Activated B cell treated with CpG ODN at 0.5 μM for 24 hours (primary cell): ENCODE measurements at places on chromosomes 1 and 21. TPM values are rescaled to one million over a fixed set of nuclear protein-coding genes. Genes with fewer than 3 reads are reported as not detected.
A peak's percentile ranks its signal among the peaks of the same experiment; 100 is the strongest.

Gene KCNN3
- 0.44 and 1.1 TPM in 2 replicates for total RNA-seq

DNA sequence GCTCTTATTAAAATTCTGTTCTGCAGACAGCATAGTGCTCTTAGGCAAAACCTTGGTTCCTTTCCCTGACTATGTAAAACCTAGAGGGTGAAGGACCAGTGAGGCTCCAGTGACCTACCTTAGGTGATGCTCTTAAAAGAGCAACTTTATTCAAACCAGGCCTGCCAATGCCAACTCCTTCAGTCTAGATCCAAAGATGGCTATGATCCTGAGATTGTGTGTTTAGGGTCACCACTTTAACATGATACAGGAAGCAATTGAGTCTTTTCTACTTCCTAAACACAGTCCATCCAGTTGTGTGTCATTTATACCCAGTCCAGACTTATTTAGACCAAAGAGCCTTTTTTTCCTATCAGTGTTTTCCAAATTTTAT is 10.8 kb downstream of the MCL1 start:
- DNase-seq: no peak
- H3K4me3 ChIP-seq: peak overlapping the region; percentile 79
- peak overlapping the region; percentile 94 for H3K27ac ChIP-seq
- H3K4me1 ChIP-seq: peaks cover 97% of the 10 kb centered on the region

DNA sequence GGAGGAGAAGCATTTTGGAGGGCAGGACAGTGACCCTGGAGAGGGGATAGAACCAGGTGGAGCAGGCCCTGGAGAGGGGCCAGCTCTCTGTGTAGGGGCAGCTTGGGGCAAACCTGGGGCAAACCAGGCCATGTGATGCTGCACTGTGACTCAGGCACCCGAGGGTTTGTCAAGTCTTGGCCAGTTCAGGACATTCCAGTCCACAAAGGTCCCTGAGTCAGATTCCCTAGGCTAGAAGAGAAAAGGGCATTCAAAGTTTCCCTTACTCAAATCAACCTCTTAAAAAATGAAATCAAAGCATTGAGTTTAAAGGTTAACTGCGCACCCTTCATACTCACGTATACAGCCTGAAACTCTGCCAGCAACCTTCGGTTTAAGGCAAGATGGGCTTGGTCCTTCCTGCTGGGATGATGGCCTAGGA is 25.2 kb upstream of the PLA2G2C start:
- peaks cover 25% of the 10 kb centered on the region for H3K27me3 ChIP-seq
- H3K4me3 ChIP-seq: no peak overlapping the region
- H3K4me1 ChIP-seq: peaks cover 14% of the 10 kb centered on the region
- no peak for DNase-seq

DNA sequence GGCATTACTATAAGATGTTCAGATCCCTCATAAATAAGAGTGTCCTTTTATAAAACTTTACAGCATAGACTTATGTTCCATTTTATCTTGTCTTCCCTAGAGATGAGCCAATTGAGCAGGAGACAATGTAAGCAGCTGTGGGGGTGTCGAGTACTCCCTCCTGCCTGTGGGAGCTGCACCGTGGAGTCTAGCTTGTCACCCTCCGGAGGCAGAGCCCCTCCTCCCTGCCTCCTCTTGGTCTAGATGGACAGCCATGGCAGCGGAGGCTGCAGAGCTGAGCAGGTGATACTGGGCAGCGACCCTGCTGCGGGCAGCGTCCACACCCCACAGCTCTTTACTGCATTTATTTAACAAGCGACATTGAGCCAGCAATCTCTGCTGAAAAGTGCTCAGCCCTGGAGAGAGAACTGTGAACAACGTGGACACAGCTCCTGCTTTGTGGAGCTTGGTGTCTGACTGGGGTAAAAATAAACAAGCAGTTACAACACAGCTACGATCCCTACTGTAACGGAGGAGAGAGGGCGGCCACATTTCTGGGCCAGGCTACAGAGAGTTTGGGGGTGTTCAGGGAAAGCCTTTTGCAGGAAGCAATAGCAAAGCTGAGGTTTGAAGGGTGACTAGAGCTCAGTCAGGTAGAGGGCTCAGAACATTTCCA is 12.8 kb upstream of the KIF21B start:
- H3K4me1 ChIP-seq: no peaks in the 10 kb centered on the region
- no peak overlapping the region for H3K4me3 ChIP-seq
- H3K36me3 ChIP-seq: no peaks in the 10 kb centered on the region
- H3K27ac ChIP-seq: no peak overlapping the region
- no peak for DNase-seq

- no peaks in the 10 kb centered on the region for H3K36me3 ChIP-seq
- DNase-seq: no peak
- H3K4me1 ChIP-seq: no peaks in the 10 kb centered on the region
- no peak overlapping the region for H3K4me3 ChIP-seq
- H3K27me3 ChIP-seq: peaks cover 10% of the 10 kb centered on the region
These were observed 7.0 kb downstream of the TCHH start for GRCh38 chr1:152107984-152108881.

- no peak overlapping the region for H3K4me3 ChIP-seq
- peaks cover 5% of the 10 kb centered on the region for H3K4me1 ChIP-seq
- H3K27me3 ChIP-seq: no peaks in the 10 kb centered on the region
- H3K36me3 ChIP-seq: no peaks in the 10 kb centered on the region
- DNase-seq: no peak
These were observed 124.7 kb downstream of the TYW3 start for GRCh38 chr1:74857676-74858075.

Gene GPR157
- 6.2 and 7.0 TPM in 2 replicates for total RNA-seq

Gene CAMK1G
- not detected in 2 replicates for total RNA-seq

GRCh38 chr21:45544449-45545235 is 2.4 kb upstream of the SLC19A1 start:
- H3K27ac ChIP-seq: no peak overlapping the region
- DNase-seq: no peak
- no peak overlapping the region for H3K4me3 ChIP-seq
- H3K36me3 ChIP-seq: no peaks in the 10 kb centered on the region
- H3K27me3 ChIP-seq: no peaks in the 10 kb centered on the region
- peaks cover 12% of the 10 kb centered on the region for H3K4me1 ChIP-seq

Gene ZNF648
- not detected in 2 replicates for total RNA-seq

Gene NMNAT2
- not detected in 2 replicates for total RNA-seq

GRCh38 chr21:45855248-45855811 is 126.2 kb upstream of the COL6A1 start:
- DNase-seq: no peak
- H3K27me3 ChIP-seq: peaks cover 4% of the 10 kb centered on the region
- peaks cover 3% of the 10 kb centered on the region for H3K4me1 ChIP-seq
- no peaks in the 10 kb centered on the region for H3K36me3 ChIP-seq
- no peak overlapping the region for H3K27ac ChIP-seq
- H3K4me3 ChIP-seq: no peak overlapping the region

Gene C2CD4D
- 0.15 TPM in 1 of 2 replicates, not detected in the other for total RNA-seq

DNA sequence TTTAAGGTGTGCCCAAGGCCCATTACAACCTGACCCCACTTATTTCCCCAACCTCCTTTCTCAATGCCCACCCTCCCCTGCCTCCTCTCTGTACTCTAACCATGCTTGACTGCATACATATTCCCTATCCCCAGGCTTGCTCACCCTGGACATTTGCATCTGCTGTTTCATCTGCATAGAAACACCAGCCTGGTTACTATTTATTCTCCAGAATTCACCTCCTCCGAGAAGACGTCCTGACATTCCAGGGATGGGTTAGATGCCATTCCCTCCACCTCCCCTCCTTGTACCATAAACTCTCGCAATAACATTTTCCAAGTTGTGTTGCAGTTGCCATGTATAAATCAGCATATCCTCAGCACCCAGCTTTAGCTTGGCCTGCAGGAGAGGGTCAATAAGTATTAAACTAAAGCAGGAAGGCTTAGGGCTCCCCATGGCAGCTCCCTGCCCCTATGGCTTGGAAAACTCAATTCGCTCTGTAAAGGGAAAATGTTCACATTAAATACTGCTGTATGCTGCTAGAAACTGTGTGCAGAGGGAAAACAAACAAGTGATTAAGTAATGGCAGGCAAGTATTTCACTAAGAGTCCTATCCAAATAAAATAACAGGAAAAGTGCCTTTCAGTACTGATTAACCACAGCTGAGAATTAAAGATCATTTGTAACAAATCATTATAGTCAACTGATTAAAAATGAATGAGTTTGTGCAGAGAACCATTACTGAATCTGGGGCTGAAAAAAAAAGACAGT is 202.3 kb downstream of the TNR start:
- H3K4me1 ChIP-seq: peaks cover 16% of the 10 kb centered on the region
- peaks cover 5% of the 10 kb centered on the region for H3K27me3 ChIP-seq
- no peak for DNase-seq
- H3K4me3 ChIP-seq: no peak overlapping the region
- no peaks in the 10 kb centered on the region for H3K36me3 ChIP-seq

Gene RPTN
- total RNA-seq: not detected in 2 replicates

Gene COP1
- total RNA-seq: 46.3 and 52.1 TPM in 2 replicates

DNA sequence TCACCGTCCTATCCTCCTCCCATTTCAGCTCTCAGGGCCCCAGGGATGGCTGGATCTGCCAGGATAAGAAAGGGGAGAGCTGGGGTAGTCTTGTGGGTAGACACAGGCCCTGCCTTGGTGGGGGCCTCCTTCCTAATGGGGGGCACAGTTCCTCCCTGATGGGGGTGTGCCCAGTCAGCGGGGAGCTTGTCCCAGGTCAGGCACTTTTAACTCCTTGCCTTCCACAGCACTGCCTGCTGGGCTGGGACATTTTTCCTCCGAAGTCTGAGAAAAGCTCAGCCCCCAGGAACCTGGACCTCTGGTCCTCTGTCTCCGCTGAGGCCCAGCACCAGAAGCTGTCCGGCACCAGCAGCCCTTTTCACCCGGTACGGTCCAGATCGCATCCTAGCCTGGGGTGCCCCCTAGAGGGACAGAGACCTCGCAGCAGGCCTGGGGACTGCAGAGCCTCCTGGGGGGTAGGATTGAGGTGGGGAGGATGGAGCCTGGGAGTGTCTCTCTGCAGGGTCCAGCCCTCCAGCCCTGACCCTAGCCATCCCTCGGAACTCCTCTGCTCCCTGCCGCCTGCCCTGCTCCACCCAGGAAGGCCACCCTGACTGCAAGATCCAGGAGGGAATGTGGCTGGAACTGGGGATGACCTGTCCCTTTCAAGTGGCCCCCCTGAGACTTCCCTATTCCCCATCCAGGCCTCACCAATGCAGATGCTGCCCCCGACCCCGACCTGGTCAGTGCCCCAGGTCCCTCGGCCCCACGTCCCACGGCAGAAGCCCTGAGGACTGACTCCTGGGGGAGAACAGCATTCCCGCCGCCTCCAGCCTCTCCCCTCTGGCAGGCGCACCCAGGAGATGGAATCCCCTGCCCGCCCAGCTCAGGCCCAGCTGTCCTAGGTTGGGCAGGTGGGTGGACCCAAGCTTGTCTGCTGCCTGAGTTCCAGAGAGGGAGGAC is 12.0 kb downstream of the MIIP start:
- H3K27me3 ChIP-seq: no peaks in the 10 kb centered on the region
- H3K36me3 ChIP-seq: peaks cover 50% of the 10 kb centered on the region
- H3K4me3 ChIP-seq: no peak overlapping the region
- DNase-seq: no peak
- H3K4me1 ChIP-seq: peaks cover 15% of the 10 kb centered on the region
- H3K27ac ChIP-seq: no peak overlapping the region

GRCh38 chr1:246280551-246280950 is 226.5 kb downstream of the SMYD3 start:
- H3K27me3 ChIP-seq: no peaks in the 10 kb centered on the region
- no peak overlapping the region for H3K27ac ChIP-seq
- H3K4me3 ChIP-seq: no peak overlapping the region

DNA sequence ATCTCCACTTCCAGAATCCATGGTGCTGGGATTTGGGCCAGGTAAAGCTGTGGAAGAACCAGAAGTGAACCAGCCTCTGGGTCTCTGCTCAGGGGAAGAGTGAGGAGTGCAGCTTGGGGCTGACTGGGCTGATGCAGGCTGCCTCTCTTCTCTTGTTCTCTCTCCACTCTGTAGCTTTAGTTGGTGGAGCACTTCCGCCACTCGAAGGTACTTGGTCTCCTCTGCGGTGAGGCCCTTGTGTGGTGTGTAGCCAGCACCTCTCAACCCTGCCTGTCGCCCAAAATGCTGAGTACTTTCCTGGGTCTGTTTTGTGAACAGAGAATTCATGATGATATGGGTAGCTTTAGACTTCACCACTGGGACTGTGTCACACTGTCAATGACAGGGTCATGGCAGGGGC is 63.2 kb downstream of the URB2 start:
- peaks cover 4% of the 10 kb centered on the region for H3K27me3 ChIP-seq
- H3K36me3 ChIP-seq: peaks cover 6% of the 10 kb centered on the region
- no peak overlapping the region for H3K27ac ChIP-seq
- DNase-seq: no peak
- H3K4me1 ChIP-seq: peaks cover 33% of the 10 kb centered on the region
- no peak overlapping the region for H3K4me3 ChIP-seq

Gene ACTL8
- not detected in 2 replicates for total RNA-seq

GRCh38 chr1:107141491-107142126 is 770 bp downstream of the NTNG1 start:
- H3K27me3 ChIP-seq: peaks cover 15% of the 10 kb centered on the region
- peaks cover 23% of the 10 kb centered on the region for H3K4me1 ChIP-seq
- DNase-seq: peak; percentile 32
- H3K4me3 ChIP-seq: peak overlapping the region; percentile 86

Gene RNU1-2
- total RNA-seq: 3,526 and 4,195 TPM in 2 replicates

Gene ANKRD35
- not detected in 2 replicates for total RNA-seq

DNA sequence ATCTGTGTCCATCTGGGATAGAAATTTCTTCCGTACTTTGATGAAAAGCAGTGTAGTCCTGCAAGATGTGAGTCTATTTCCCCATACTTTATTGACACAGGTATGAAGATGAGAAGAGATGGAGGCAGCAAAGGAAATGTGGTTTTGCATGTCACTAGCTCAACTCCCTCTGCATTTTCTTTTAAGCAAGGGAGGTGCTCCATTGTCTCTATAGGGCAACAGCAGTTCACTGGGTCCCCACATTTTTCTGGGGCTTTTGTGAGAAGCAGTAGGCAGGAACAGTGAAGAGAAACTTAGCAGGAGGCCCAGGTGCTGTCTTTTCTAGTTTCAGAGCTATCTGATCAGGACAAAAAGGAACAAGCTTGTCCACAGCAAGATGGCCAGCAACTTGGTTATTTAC is 37.1 kb downstream of the C21orf91 start:
- H3K36me3 ChIP-seq: peaks cover 18% of the 10 kb centered on the region
- no peak for DNase-seq
- no peaks in the 10 kb centered on the region for H3K27me3 ChIP-seq
- H3K27ac ChIP-seq: peak overlapping the region; percentile 60
- H3K4me1 ChIP-seq: peaks cover 76% of the 10 kb centered on the region

DNA sequence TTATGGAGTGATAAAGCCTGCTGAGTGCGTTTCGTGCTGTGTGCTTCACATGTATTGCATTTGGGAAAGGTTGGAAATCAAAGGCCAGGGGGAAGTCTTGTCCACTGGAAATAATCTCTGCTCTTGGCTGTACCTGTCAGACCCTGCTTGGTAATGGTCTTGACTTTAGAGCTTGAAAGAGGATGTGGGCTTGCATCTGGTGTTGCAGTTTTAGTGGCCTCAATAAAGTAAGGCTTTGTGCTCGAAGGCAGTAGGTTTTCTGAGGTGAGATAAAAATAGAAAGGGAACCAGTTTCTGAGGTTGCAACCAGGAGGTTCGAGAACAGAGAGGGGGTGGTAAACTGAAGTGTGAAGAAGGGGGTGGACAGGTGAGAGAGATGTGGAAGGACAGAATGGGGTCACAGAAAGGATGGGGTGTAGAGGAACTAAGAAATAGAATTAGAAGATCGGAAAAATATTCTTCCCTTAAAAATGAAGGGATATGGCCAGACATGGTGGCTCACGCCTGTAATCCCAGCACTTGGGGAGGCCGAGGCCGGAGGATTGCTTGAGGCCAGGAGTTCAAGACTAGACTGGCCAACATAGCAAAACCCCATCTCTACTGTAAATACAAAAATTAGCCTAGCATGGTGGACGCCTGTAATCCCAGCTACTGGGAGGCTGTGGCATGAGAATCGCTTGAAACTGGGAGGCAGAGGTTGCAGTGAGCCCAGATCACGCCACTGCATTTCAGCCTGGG is 1.5 kb downstream of the S100PBP start:
- H3K27ac ChIP-seq: peak overlapping the region; percentile 85
- H3K4me1 ChIP-seq: peaks cover 69% of the 10 kb centered on the region
- peak overlapping the region; percentile 94 for H3K4me3 ChIP-seq
- no peak for DNase-seq
- H3K36me3 ChIP-seq: peaks cover 28% of the 10 kb centered on the region
- no peaks in the 10 kb centered on the region for H3K27me3 ChIP-seq
